Activated naive CD8-positive, alpha-beta T cell treated with anti-CD3 and anti-CD28 coated beads, Interleukin-2, amount 10 ng/mL, durations not matched to agents 7 days and 5 days (primary cell): ENCODE measurements at places on chromosomes 5 and 9. TPM values are rescaled to one million over a fixed set of nuclear protein-coding genes. Genes with fewer than 3 reads are reported as not detected.

GRCh38 chr9:3743901-3744413 lies 218.2 kb upstream of the RFX3 start:
- DNase-seq, result no peak

DNA sequence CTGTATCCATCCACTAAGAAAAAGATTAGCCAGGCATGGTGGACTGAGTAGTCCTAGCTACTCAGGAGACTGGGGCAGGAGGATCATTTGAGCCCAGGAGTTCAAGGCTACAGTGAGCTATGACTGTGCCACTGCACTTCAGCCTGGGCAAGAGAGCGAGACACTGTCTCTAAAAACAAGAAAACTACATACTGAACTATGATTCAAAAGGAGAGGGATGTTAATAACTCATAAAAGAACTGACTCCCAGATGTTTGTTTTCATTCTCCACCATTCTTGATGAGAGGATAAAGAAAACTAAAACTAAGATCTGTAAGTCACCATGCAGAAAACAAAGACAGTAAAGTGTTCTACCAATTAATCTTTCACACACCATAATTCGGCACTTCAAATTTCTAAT lies 53.5 kb downstream of the AUH start:
- no peak for DNase-seq

DNA sequence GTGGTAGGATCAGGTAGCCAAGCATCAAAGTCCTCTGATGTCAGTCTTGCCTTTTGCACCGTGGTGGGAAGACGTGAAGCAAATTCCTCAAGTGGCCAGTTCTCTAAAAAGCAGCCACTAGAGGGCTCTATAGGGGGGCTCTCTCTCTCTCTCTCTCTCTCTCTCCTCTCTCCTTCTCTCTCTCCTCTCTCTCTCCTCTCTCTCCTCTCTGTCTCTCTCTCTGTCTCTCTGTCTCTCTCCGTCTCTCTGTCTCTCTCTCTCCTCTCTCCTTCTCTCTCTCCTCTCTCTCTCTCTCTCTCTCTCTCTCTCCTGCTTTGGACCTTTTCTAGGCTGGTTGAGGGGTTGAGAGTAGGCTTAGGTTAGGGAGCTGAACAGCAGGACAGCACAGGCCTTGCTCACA lies 13.9 kb upstream of the OSMR start:
- no peak for DNase-seq

- DNase-seq, result no peak
Observed at GRCh38 chr5:74319076-74319475, 321.5 kb downstream of the ENC1 start.

GRCh38 chr9:134182554-134183085 lies 18.3 kb upstream of the RNU6ATAC start:
- DNase-seq, result no peak

DNA sequence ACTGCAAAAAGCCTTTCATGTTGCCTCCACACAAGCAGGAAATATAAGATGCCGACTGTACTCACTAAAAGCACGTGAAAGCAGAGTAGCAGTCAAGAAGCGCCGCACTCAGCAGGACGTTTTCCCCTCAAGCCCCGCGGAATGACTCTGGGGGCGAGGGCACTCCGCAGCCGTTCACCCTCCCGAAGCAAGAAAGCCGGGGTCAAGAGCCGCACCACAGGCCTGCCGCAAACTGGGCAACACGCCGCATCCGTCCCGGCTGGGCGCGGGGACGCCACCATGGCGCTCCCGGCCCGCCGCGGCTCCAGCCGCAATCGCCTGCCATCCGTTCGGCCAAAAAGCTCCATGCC lies 364 bp downstream of the RPS6 start:
- no peak for DNase-seq

DNA sequence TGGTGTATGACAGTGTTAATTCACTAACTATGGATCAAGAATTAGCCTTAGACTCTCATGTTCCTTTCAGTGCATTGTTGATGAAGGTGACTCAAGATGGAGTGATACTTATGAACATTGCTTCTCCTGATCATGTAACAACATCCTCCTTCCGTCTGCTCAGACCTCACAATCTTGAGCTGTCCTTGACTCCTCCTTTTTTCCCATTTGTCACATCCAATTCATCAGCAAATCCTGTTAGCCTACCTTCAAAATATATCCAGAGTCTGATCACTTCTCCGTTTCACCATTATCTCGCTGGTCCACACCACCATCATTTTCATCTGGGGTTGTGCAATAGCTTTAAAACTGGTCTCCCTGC lies 9.2 kb upstream of the SEMA6A start:
- no peak for DNase-seq

SPAG8 gene
- 3.4 TPM for total RNA-seq

ADAMTS16 gene
- total RNA-seq, result not detected

CA9 gene
- total RNA-seq, result 0.86 TPM

CDX1 gene
- not detected for total RNA-seq

CEL gene
- total RNA-seq, result 2.3 TPM

SUSD3 gene
- total RNA-seq, result 70.4 TPM

DNM1 gene
- 1.2 TPM for total RNA-seq

SPINK6 gene
- total RNA-seq, result not detected
